ENCODE measurements at places on chromosomes 1 and 21. TPM values are rescaled to one million over a fixed set of nuclear protein-coding genes. Genes with fewer than 3 reads are reported as not detected.

- DNase-seq, result no peak
Observed at GRCh38 chr1:42762269-42762668, 4.6 kb downstream of the P3H1 start.

Gene TFF2
- not detected for total RNA-seq

Gene NR5A2
- total RNA-seq, result 18.1 TPM

Gene ATP6V1G3
- total RNA-seq, result not detected

Gene MARCKSL1
- 455 TPM for total RNA-seq

GRCh38 chr1:86150553-86151055, 6.0 kb downstream of the COL24A1 start:
- no peak for DNase-seq

Measured in glomerular endothelial cell (primary cell).